ENCODE measurements at places on chromosomes 13 and 19. TPM values are rescaled to one million over a fixed set of nuclear protein-coding genes. Genes with fewer than 3 reads are reported as not detected.

DNA sequence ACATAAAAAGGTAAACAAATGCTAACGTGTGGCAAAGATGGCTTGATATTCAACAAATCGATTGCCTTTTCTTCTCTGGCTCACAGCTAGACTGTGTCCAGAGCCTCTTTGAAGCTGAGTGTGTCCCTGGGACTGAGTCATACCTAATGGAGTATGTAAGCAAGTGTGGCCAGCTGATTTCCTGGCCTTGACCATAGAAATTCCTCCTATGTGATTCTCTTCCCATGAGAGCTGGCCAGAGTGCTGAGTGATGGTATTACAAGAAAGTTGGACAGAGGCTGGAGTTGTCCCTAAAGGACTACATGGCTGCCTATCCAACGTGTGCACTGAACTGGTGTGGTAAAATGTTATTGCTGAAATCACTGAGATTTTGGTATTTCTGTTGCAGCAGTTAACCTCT lies 320.1 kb upstream of the SLC10A2 start:
- ATAC-seq: no peak

- no peak for ATAC-seq
These were observed 509.5 kb downstream of the SLITRK1 start for GRCh38 chr13:83372786-83373185.

- no peak for ATAC-seq
These were observed 28.1 kb downstream of the BRD4 start for GRCh38 chr19:15304140-15304705.

SLC25A41 gene
- total RNA-seq: 0.36 TPM

TYROBP gene
- 4.1 TPM for total RNA-seq
